A549 treated with dexamethasone at 1 μM for 4 hours (cell line): ENCODE measurements at places on chromosomes 7 and 10. TPM values are rescaled to one million over a fixed set of nuclear protein-coding genes. Genes with fewer than 3 reads are reported as not detected.

The MPP7 gene
- total RNA-seq = 0.02 to 0.25 TPM (median 0.12 TPM) in 5 replicates

The MUC12 gene
- total RNA-seq = 13.7 to 18.6 TPM (median 16.4 TPM) in 5 replicates

The ITGA8 gene
- 0.01 TPM in 1 of 5 replicates, not detected in the others for total RNA-seq

The ITPRID1 gene
- not detected in 5 replicates for total RNA-seq

The PNLIPRP2 gene
- total RNA-seq = 0.09 to 0.11 TPM in 2 of 5 replicates, not detected in the others

The NODAL gene
- 0.05 TPM in 1 of 5 replicates, not detected in the others for total RNA-seq

The PON3 gene
- total RNA-seq = 30.4 to 39.5 TPM (median 35.4 TPM) in 5 replicates

The GRID1 gene
- total RNA-seq = 0.18 to 0.26 TPM (median 0.25 TPM) in 5 replicates

The VWDE gene
- 0.21 to 0.74 TPM (median 0.38 TPM) in 5 replicates for total RNA-seq

The TAS2R40 gene
- total RNA-seq = not detected in 5 replicates

The ASB10 gene
- total RNA-seq = not detected in 5 replicates

The H2BK1 gene
- not detected in 5 replicates for total RNA-seq

The FLNC gene
- 2.9 to 6.0 TPM (median 3.9 TPM) in 5 replicates for total RNA-seq

The SOSTDC1 gene
- not detected in 5 replicates for total RNA-seq

The WDR91 gene
- total RNA-seq = 6.0 to 9.8 TPM (median 8.2 TPM) in 5 replicates

The PLEKHS1 gene
- total RNA-seq = 0.03 to 0.05 TPM (median 0.04 TPM) in 4 of 5 replicates, not detected in the other

The ADRB1 gene
- total RNA-seq = 0.95 to 1.5 TPM (median 1.3 TPM) in 5 replicates

The SLC39A12 gene
- total RNA-seq = not detected in 5 replicates

The STK17A gene
- total RNA-seq = 21.7 to 24.5 TPM (median 23.5 TPM) in 5 replicates

The ZP3 gene
- 15.6 to 18.3 TPM (median 17.2 TPM) in 5 replicates for total RNA-seq

The CALHM2 gene
- 3.6 to 5.7 TPM (median 4.9 TPM) in 5 replicates for total RNA-seq

The CCDC172 gene
- total RNA-seq = not detected in 5 replicates

The PAPSS2 gene
- total RNA-seq = 16.5 to 23.7 TPM (median 20.8 TPM) in 5 replicates

The TMEM130 gene
- total RNA-seq = 0.15 to 0.42 TPM (median 0.39 TPM) in 5 replicates

The SPAG6 gene
- total RNA-seq = 0.07 TPM in 1 of 5 replicates, not detected in the others

The MNX1 gene
- total RNA-seq = 2.8 to 4.8 TPM (median 4.2 TPM) in 5 replicates

The NEBL gene
- 7.4 to 14.0 TPM (median 12.9 TPM) in 5 replicates for total RNA-seq

The TNS3 gene
- 59.9 to 86.3 TPM (median 81.1 TPM) in 5 replicates for total RNA-seq

The HYAL4 gene
- total RNA-seq = 0.04 TPM in 1 of 5 replicates, not detected in the others

The GIMAP6 gene
- total RNA-seq = not detected in 5 replicates

The GARS1 gene
- total RNA-seq = 144 to 167 TPM (median 152 TPM) in 5 replicates

The GBX1 gene
- total RNA-seq = 0.09 to 0.22 TPM (median 0.13 TPM) in 4 of 5 replicates, not detected in the other

The ABCB4 gene
- total RNA-seq = 0.02 to 0.12 TPM (median 0.04 TPM) in 3 of 5 replicates, not detected in the others

The DGKB gene
- not detected in 5 replicates for total RNA-seq

The ETV1 gene
- 1.6 to 2.4 TPM (median 2.3 TPM) in 5 replicates for total RNA-seq

The ABI1 gene
- total RNA-seq = 51.4 to 59.5 TPM (median 53.2 TPM) in 5 replicates

The MACC1 gene
- not detected in 5 replicates for total RNA-seq

The GIMAP7 gene
- not detected in 5 replicates for total RNA-seq

The LZTS2 gene
- total RNA-seq = 22.4 to 43.1 TPM (median 36.7 TPM) in 5 replicates
